ENCODE measurements at places on chromosomes 16 and 17.

- peak; percentile 99 for DNase-seq
Measured at GRCh38 chr17:19377602-19378415, 489 bp upstream of the MAPK7 start.

GRCh38 chr16:85833219-85833920 is 33.9 kb downstream of the COX4I1 start:
- no peak for DNase-seq

DNA sequence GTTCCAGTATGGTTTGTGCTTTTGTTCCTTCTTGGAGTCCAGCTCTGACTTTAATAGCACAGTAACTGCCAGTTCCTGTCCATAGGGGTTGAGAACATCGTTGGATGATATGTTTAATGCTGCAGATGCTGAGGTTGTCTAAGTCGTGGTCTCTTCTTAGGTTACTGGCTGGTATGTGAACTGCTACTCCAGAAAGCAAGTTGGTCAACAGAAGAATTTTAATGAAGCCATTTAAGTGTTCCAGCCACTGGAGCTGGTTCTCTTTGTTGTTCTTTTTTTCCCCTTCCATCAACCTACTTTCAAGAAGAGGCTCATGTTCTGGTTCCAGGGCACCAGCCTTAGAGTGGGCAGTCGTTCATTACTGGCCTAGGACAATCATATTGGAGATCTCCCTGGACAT is 140.3 kb upstream of the TBX2 start:
- DNase-seq: no peak

GRCh38 chr16:1096169-1097082 is at the start of gene C1QTNF8:
TSS of gene C1QTNF8 (minus strand) at chr16:1096244. CDS start at chr16:1094922, 1,322 bp downstream.
- DNase-seq: no peak

GRCh38 chr17:33491871-33492481 is 198.9 kb upstream of the ASIC2 start:
- DNase-seq: no peak

- DNase-seq: no peak
Measured at GRCh38 chr17:77487677-77488530, 347.1 kb downstream of the SEC14L1 start.

DNA sequence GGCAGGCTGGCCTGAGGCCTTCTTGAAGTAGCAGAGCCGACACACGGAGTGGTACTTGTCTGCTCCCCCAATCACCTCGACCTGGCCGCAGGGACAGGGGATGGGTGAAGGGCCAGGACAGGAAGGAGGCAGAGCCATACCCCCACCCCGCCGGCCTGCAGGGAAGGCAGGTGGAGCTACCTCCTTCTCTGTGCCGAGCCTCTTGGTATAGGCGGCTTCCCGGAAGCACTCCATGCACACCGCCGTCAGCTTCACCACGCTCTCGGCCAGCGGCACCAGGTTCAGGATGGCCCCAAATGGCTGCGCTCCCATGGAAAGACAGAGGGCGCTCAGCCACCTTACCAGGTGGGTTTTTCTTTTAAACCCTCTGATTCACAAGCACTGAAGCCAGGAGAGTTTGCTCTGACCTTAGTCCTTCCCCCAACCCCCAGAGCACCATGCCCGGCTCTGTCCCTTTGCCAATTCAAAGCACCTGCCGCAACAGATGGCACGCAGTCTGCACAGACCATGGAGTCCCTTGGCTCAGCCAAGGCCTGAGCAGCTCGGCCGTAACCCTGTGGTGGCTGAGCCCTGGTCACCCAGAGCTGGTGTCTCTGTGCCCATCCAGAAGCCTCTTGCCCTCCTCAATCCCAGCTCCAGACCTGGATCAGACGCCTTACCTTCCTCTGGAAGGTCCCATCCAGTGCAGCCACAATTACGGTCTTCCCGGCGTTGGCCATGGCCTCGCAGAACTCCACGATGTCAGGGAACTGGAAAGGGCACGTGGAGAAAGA is 6.7 kb downstream of the SYNGR2 start:
- DNase-seq: no peak

GRCh38 chr17:39200070-39200879 is at the start of gene RPL19:
TSS of gene RPL19 (plus strand) at chr17:39200283. CDS start at chr17:39200345, 62 bp downstream.
- DNase-seq: no peak

GRCh38 chr17:56908001-56908542 is 5.8 kb downstream of the TRIM25 start:
- peak; percentile 88 for DNase-seq

DNA sequence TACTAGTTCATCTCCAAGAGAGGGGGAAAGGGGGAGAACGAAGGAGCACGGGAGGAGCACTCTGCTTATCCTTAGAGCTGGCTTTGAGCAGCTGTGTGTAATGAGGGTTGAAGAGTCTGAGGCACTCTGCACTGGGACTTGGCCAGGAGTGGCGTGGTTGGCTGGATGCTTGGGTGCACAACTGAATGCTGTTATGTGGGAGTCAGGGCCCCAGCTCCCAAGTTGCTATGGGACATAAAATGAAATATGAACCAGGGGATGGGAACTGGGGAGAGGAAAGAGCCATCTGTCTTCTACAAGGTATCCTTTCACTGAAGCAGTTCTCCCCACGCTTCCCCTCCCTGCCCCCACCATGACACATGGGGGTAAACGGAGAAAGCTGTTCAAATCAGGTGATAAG is 105.9 kb upstream of the ANKFN1 start:
- no peak for DNase-seq

GRCh38 chr16:76524356-76524755 is 247.2 kb downstream of the CNTNAP4 start:
- no peak for DNase-seq

- DNase-seq: no peak
Measured at GRCh38 chr16:8943001-8943763, 20.5 kb downstream of the USP7 start.

GRCh38 chr17:56130026-56130425 is 23.2 kb upstream of the ANKFN1 start:
- no peak for DNase-seq

DNA sequence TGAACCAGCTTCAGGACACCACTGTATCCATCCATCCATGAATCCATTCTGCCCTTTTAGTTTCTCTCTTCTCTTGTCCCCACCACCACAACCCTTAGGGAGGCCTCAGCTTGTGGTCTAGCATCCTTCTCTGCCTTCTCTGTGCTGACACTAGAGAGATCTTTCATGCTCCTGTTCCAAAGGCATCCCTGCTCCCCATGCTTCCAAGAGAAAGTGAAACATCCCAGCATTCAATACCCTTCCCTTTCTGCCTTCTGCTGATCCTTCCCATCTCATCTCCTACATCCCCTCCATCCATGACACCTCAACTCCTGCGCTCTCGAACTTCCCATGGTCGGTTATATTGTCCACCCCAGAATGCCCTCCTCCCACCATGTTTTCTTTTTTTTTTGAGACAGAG is 10.0 kb downstream of the RAPGEFL1 start:
- no peak for DNase-seq

GRCh38 chr16:85056211-85056748 is 28.7 kb downstream of the KIAA0513 start:
- no peak for DNase-seq

DNA sequence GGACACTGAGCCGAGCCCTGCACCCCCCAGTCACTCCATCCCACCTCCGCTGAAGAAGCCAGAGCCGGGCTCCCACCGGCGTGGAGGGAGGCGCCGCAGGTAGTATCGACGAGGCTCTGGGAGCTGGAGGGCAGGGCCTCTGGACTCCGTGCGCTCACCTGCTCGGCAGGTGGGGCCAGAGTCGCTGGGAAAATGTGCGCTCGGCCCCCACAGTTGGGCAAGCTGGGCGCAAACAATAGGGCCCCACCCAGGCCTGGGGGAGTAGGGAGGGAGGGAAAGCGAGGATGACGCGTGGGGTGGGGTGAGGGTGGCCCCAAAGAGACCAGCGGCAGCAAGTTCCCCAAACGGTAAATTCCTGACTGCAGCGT is 668 bp downstream of the JUP start:
- DNase-seq: peak; percentile 54

DNA sequence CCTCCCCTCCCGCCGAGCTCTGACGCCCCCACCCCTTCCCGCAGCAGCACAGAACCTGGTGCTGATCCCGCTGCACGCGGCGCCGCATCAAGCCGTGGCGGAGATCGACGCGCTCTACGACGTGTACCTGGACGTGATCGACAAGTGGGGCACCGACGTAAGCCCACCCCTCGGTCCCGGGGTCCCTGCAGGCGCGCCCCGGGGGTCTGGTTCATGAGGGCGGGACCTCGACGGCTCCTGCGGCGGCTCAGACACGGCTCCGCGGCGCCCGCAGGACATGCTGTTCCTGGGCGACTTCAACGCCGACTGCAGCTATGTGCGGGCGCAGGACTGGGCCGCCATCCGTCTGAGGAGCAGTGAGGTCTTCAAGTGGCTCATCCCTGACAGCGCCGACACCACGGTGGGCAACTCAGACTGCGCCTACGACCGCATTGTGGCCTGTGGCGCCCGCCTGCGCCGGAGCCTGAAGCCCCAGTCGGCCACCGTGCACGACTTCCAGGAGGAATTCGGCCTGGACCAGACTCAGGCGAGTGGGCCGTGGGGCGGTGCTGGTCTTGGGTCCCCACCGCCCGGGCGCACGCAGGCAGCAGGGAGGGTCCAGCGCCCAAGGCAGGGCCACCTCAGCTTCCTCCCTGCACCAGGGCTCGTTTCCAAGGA is 1.4 kb downstream of the DNASE1L2 start:
- DNase-seq: no peak
